ENCODE measurements at places on chromosomes 7 and 10.

GRCh38 chr10:58644311-58644710, 131.6 kb downstream of the BICC1 start:
- no peak for DNase-seq

DNA sequence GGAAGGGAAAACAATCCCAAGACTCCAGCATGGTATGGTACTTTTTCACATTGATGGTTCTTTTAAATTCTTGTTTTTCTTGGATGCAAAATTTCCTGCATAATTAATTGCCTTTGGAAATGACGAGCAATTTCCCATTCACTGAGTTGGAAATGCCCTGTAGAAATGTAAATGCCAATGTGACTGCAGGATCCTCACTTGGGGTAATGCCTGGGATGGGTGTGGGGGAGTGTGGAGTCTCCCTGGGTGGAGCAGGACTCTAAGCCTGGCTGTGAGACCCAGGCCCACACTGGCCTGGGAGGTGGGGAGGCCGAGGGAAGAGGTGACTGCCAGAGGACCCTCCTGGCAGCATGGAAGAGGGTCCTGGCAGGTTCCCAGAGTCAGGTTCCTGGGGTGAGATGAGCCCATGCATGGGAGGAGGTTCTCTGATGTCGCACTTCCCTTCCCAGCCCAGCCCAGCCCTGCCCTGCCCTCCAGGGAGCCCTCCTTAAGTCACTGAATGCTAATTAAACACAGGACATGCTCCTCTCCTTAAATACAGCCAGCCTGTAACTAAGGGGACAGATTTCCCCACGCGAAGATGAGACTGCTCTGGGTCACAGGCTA, 157.9 kb downstream of the GFRA1 start:
- no peak for DNase-seq

GRCh38 chr10:74589226-74589673, 237.2 kb upstream of the KAT6B start:
- DNase-seq, result peak; percentile 91

GRCh38 chr10:110353244-110354119, 48.8 kb upstream of the SMNDC1 start:
- DNase-seq, result no peak

DNA sequence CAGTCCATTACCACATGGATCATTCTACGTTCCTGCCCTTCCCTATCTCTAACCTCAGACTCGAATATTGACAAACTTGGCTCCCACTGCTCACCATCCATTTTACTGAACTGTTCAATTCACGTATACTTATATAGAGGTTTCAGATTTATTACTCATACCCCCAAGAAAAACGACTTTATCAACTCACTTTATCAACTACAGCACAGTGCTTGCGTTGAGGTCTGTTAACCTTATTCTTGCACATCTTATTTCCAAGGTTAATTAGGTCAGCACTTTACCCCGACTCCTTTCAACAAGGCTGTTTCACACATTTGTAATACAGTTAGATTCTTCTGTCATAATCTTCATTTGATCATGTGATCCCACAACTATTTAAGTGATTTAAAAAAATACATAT, 162.3 kb upstream of the AHR start:
- DNase-seq, result no peak

- DNase-seq, result peak; percentile 63
These were observed 38.9 kb upstream of the LANCL2 start for GRCh38 chr7:55326081-55326835.

DNA sequence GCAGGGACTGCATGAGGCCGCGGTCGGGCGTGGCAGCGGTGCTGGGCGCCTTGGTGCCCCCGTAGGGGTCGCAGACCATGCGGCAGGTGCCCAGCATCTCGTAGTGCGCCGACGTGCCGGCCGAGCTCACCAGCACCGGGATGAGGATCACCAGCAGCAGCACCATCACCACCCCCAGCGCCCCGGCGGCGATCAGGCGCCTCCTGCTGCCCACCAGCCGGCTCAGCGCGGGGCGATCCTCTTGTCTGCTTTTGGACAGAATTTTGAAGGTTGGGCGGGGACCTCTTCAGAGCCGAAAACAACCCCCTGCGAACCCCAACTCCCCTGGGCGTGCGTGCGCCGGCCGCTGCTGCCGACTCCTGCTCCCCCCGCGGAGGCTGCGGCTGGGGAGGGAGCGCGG, 779 bp downstream of the C1QL3 start:
- DNase-seq, result peak; percentile 27

- no peak for DNase-seq
These were observed 430.2 kb downstream of the PTPRN2 start for GRCh38 chr7:158157460-158157859.

- no peak for DNase-seq
These were observed 80.5 kb downstream of the ABCA13 start for GRCh38 chr7:48251766-48252165.
